Activated T-helper 2 cell treated with anti-CD3 and anti-CD28 coated beads, Interferon-gamma antibody, Interleukin-2, Interleukin-4, amounts not matched to agents 10 μg/mL and 5 μg/mL and 100 μg/mL, durations not matched to agents 14 hours and 24 hours and 36 hours (primary cell): ENCODE measurements at places on chromosomes 1 and 21. TPM values are rescaled to one million over a fixed set of nuclear protein-coding genes. Genes with fewer than 3 reads are reported as not detected.

CAPN9 gene
- total RNA-seq, result not detected in 2 replicates

PLEKHA6 gene
- total RNA-seq, result 0.52 and 1.9 TPM in 2 replicates

OR14K1 gene
- not detected in 2 replicates for total RNA-seq

MYBPH gene
- not detected in 2 replicates for total RNA-seq

PAQR6 gene
- total RNA-seq, result 5.8 and 7.1 TPM in 2 replicates

EXTL1 gene
- not detected in 2 replicates for total RNA-seq

OPRD1 gene
- not detected in 2 replicates for total RNA-seq

DLGAP3 gene
- 0.32 and 0.48 TPM in 2 replicates for total RNA-seq

GRCh38 chr1:247085310-247085709, 6.7 kb upstream of the ZNF670 start:
- H3K27me3 ChIP-seq, result peaks cover 3% of the 10 kb centered on the region
- no peaks in the 10 kb centered on the region for H3K4me1 ChIP-seq
- H3K27ac ChIP-seq, result no peak overlapping the region

- peaks cover 24% of the 10 kb centered on the region for H3K27me3 ChIP-seq
- DNase-seq, result no peak
- H3K4me3 ChIP-seq, result no peak overlapping the region
Measured at GRCh38 chr1:31562707-31563360, 13.5 kb upstream of the TINAGL1 start.

DNA sequence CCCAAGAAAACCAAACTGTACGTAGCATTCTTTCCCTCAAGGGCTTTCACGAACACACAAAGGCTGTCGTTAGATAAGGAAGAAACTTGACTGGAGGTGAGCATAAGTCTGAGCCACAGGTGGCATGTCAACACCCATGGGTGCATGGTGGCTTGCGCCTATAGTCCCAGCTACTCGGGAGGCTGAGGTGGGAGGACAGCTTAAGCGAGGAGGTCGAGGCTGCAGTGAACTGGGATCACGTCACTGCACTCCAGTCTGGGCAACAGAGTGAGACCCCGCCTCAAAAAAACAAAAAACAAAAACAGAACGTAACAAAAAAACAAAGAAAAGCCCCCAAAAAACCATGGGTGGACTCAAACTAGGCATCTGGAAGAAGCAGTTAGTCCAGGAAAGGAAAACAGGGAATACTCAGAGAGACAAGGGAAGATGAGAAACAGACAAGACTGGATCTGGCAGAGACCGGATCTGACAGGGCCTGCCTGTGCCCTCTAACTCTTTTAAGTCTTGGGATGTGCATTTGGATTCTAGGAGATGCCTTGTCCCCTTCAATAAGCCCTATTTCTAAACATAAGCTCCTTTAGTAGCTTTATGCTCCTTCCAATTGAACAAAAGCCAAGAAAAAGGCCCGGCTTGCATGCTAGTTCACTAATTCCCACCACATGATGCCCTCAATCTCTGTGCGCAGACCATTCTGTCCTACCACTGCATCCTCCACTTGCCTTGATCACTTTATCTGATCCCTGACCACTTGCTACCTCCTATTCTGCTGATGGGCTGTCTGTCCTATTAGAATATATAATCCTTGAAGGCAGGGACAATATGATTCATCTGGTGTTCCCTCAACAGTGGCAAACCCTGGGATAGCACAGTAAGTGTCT, 73.8 kb downstream of the APP start:
- no peak overlapping the region for H3K27ac ChIP-seq
- H3K27me3 ChIP-seq, result no peaks in the 10 kb centered on the region
- DNase-seq, result no peak
- no peaks in the 10 kb centered on the region for H3K36me3 ChIP-seq

GRCh38 chr1:159141584-159142390, 29.6 kb upstream of the CADM3 start:
- no peak overlapping the region for H3K4me3 ChIP-seq
- H3K36me3 ChIP-seq, result no peaks in the 10 kb centered on the region
- no peak overlapping the region for H3K27ac ChIP-seq
- DNase-seq, result no peak
- no peaks in the 10 kb centered on the region for H3K4me1 ChIP-seq

DNA sequence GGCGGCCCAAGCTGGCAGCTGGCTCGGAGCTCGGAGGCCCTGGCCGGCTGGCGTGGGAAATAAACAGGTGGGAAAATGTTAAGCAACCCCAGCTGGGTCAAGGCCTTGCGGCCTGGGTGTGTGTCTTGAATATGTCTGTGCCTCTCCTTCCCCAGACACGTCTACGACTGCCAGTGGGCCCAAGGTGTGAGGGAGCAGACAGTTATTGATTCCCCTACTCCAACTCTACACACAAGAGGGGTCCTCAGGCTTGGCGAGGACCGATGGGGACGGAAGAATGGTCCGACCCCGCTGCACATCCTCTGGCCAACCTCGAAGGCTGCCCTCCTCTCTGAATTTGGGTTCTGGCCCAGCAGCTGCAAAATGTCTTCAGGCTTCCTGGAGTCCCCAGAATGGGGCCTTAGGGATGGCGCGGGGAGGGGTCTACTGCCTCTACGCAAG, 2.2 kb downstream of the IL22RA1 start:
- no peaks in the 10 kb centered on the region for H3K4me1 ChIP-seq
- no peaks in the 10 kb centered on the region for H3K36me3 ChIP-seq
- H3K27ac ChIP-seq, result no peak overlapping the region
- peaks cover 4% of the 10 kb centered on the region for H3K27me3 ChIP-seq

- no peak for DNase-seq
- H3K27ac ChIP-seq, result no peak overlapping the region
- H3K36me3 ChIP-seq, result no peaks in the 10 kb centered on the region
- peaks cover 20% of the 10 kb centered on the region for H3K4me1 ChIP-seq
- no peak overlapping the region for H3K4me3 ChIP-seq
Measured at GRCh38 chr1:211231873-211232272, 27.3 kb upstream of the RCOR3 start.
